ENCODE measurements at places on chromosomes 11 and 22. TPM values are rescaled to one million over a fixed set of nuclear protein-coding genes. Genes with fewer than 3 reads are reported as not detected.

APOBEC3F gene
- 23.8 TPM for total RNA-seq

FOXRED1 gene
- 52.3 TPM for total RNA-seq

FAM76B gene
- total RNA-seq: 49.7 TPM

GRIK4 gene
- total RNA-seq: not detected

EXT2 gene
- 35.1 TPM for total RNA-seq

GRCh38 chr11:33721426-33721825, 14.8 kb downstream of the CD59 start:
- DNase-seq: no peak

DNA sequence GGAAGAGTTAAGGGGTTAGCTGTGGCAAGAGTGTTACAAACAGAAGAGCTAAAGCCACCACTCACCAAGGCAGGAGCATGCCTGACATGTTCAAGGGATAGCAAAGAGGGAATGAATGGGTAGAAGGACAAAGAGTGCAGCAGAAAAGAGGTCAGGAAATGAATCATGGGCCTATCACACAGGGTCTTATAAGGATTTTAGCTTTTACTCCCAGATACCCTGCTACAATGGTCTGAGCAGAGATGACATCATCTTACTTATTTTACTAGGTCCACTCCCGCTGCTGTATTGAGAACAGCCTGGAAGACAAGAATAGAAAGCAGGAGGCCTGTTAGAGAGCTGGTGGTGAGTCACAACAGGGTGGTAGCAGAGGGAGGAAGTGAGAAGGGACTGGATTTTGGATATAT, 9.8 kb downstream of the TRAF6 start:
- no peak for DNase-seq

DNA sequence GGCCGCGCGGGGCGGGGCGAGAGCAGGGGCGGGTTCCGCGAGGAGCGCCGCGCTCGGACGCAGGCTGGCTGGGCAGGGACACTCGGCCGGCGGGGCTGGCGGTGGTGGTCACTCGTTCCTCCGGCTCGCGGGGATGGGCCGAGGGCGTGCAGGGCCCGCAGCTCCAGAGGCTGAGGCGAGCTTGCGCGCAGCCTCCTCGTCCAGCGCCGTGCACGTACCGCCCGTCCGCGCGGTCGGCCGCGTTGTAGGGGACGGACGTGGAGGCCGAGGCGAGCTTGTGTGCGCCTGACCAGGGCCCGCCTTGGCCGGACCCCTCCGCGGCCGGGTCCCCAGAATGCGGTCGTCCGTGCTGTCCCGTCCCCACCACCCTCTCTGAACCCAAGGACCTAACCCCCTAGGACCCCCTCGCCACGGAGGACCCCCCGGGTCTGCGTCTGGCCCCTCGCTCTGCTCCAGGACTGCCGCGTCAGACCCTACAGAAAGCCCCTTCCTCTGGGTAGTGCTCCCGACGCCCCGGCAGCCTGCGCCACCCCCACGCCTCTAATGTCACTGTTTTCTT, 569 bp upstream of the YPEL1 start:
- DNase-seq: no peak

DNA sequence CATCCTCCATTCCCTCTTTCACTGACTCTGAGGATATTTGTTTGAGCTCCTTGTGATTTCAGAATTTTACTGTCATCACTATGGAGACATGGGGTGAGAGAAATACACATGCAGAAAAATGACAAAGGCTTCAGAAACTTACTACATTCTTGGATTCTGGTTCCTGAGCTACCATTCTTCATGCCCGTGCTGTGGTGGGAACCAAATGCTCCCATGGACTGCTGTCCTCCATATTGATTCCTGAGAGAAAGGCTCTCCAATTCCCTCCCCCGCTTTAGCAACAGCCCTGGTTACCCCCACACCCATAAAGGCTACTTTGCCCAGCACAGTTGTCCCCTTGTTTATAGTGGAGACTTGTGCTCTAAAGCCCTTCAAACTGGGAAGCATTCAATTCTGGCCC, 195.4 kb downstream of the RRAS2 start:
- DNase-seq: no peak

DNA sequence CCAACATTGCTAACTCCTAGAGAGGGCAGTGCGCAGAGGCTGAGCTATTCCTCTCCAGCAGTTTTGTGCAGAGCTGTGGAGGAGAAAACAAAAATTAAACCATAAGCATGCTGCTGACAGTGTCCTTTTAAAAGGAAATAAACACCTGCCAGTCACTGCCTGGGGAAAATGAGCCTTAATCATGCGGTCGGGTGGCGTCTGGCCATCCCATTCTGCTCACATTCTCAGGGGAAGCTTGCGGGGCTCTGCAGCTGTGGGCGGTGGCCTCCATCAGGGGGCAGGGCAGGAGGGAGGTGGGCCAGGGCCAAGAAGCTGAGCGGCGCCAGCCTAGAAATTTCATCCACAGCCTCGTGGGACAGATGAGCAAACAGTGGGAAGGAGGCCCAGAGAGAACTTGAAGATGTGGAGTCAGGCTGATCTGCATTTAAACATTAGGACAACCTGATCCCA, 71.0 kb upstream of the TP53I11 start:
- DNase-seq: no peak

GRCh38 chr11:15810082-15810481, 546.3 kb downstream of the SOX6 start:
- DNase-seq: no peak

DNA sequence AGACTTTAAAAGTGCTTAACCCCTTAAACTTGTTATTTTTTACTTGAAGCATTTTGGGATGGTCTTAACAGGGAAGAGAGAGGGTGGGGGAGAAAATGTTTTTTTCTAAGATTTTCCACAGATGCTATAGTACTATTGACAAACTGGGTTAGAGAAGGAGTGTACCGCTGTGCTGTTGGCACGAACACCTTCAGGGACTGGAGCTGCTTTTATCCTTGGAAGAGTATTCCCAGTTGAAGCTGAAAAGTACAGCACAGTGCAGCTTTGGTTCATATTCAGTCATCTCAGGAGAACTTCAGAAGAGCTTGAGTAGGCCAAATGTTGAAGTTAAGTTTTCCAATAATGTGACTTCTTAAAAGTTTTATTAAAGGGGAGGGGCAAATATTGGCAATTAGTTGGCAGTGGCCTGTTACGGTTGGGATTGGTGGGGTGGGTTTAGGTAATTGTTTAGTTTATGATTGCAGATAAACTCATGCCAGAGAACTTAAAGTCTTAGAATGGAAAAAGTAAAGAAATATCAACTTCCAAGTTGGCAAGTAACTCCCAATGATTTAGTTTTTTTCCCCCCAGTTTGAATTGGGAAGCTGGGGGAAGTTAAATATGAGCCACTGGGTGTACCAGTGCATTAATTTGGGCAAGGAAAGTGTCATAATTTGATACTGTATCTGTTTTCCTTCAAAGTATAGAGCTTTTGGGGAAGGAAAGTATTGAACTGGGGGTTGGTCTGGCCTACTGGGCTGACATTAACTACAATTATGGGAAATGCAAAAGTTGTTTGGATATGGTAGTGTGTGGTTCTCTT, 2.8 kb downstream of the MALAT1 start:
- no peak for DNase-seq

DNA sequence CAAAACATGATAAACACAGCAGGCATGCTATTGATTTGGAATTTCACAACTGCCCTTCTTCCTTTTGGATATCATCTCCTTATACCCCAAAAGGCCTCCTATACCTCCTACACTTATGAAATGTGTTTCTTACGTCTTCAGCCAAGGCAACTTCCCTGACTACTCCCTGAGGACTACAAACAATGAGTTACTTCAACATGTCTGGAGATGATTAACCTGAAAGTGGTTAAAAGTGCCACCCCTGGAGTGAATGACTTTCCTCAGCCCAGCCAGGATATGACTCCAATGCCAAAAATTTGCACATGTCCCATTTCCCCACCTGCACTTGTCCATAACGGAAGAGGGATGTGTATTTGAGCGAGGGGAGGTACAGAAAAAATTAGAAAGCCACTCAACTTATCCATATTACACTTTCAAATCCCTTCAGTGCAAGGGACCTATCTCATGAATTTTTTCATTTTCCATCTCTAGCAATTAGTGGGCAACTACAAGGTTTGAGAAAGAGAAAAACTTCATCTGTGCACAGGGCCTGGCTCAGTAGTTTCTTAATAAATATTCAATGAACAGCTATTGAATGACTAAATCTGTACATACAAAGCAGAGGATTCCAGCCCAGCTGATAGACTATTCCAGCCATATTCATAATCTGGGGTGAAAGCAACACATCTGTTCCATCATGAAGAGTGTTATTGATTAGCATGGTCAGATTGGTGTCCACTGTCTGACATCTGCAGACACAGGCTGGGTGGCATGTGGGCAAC, 36.8 kb downstream of the KIRREL3 start:
- DNase-seq: no peak

DNA sequence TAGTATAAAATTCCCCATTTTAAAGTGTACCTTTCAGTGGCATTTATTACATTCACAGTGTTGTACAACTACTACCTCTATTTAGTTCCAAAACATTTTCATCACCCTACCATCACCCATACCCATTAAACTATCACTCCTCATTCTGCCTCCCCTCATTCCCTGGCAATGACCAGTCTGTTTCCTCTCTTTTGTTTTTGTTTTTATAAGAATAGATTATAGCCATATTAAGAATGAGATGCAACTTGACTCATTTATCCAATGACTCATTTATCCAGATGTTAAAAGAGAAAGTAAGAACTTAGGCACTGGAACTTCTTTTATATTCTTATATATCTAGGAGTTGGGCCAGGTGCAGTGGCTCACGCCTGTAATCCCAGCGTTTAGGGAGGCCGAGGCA, 156.3 kb downstream of the FAT3 start:
- no peak for DNase-seq

- DNase-seq: no peak
Measured at GRCh38 chr11:126410649-126411048, 55.2 kb downstream of the ST3GAL4 start.

DNA sequence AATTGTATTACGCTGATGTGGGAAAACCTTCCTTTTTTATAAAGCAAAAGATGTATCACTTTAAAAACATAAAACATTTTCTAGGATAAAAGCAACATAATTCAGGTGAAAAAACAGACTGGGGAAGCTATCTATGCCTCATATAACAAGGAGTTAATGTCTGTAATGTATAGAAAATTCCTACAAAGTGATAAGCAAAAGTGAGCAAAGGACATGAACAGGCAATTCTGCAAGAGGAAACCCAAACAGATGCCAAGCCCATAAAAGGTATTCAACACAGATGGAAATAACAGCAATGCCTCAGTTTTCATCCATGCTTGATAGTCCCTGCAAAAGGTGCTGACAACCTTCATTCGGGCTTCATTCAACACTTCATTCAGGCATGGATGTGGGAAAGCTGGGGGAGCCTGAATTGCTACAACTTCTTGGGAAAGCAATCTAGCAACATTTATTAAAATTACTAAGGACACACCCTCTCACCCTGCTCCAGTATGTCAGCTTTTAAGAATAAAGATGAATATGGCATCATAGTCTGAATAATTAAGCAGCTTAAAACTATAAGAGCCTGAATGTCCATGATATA, 39.3 kb downstream of the KCNQ1OT1 start:
- no peak for DNase-seq

DNA sequence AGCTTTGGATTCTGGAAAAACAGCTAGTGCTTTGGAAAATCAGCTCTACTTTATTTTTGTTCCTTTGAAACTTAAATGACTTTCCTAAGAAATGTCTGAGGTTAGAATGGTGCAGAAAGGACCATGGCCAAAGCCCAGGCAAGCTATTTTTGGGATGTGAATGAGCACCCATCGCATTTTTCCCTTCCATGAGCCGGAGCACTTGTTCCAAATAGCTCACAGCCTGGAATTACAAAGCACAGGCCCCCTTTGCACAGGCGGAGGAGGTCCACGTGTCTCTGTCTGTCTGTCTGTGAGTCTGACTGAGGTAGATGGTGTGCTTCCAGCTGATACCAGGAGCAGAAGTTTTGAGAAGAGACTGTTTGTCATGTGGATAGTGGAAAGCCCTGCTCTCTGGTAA, 50.7 kb downstream of the MICAL2 start:
- DNase-seq: no peak

GRCh38 chr11:111379602-111380136, 594 bp upstream of the POU2AF1 start:
- no peak for DNase-seq

Measured in activated T-helper 2 cell treated with anti-CD3 and anti-CD28 coated beads, Interferon-gamma antibody, Interleukin-2, Interleukin-4, amounts not matched to agents 10 μg/mL and 5 μg/mL and 100 μg/mL, durations not matched to agents 14 hours and 24 hours and 36 hours (primary cell).